ENCODE measurements at places on chromosomes 1 and 21.

GRCh38 chr21:34970167-34970500 lies 79.0 kb downstream of the RUNX1 start:
- no peak for DNase-seq

DNA sequence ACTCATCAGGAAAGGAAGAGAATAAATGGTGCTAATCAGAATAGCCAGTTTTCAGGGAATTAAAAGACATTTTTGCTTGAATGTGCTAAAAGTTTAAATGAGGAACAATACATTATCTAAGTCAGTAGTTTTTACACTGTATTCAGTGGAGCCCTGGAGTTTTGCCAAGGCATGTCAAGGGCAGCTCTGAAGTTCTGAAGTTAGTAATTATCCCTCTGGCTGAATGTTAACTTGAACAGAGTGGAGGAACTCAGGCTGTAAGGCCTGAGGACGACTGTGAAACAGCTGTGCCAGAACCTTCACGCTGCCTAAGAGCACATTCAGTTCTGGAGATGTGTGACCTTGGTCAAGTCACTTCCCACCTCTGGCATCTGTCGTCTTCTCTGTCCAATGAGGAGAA lies 68.1 kb downstream of the EDEM3 start:
- no peak for DNase-seq

DNA sequence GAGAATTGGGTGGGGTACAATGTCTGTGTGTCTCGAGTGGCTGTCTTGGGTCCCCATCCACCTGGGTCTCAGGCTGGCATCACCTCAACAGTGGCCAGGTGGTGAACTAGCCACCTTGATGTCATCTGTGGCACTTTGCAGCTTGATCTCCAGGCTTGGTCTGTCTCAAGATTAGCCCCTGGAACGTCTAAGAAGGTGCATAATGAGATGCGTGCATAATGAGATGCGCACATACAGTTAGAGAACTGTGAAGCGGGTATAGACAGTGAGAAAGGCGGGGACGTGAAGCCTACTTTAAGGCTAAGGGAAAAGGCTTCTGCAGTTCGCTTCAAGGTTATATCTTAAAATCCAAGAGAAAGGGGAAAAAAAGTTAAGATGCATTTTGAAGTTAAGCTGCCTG lies 98.7 kb downstream of the WDR4 start:
- DNase-seq = no peak

DNA sequence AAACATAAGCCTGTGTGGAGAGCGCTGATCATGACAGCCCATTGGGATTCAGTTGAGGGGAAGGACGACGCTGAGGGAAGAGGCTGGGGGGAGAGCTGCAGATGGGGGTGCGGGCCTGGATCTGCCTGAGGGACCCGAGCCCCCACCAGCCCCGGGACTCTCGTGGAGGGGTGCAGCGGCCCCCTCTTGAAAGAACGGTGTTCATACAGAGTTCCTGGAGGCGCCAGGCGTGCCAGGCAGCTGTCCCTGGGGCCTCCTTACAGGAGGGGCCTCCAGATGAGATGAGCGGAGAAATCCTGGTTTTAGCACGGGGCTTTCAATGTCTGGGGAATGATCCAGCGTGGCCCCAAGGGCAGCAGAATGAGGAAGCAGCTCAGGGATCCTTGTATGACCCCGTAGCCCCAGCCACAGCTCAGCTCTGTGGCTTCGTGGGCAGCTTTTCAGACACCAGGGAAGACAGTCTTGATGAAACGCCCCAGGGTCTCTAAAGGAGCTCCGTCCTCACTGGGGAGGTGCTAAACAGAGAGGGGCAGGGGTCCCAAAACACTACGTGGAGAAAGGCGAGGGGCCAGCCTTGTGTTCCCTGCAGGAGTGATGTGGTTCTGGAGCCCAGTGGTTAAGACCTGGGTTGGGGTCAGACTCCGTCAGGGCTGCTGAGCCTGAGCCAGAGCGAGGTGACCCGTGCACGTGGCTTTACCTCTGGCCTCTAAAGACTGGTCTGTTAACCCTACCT lies 7.2 kb upstream of the DSCAM start:
- DNase-seq = no peak

Data from Calu3 (cell line).